ENCODE measurements at places on chromosomes 2 and 18.

- no peaks in the 10 kb centered on the region for H3K27me3 ChIP-seq
- DNase-seq = no peak
- H3K27ac ChIP-seq = no peak overlapping the region
Observed at GRCh38 chr18:55605733-55606338, 17.8 kb upstream of the TCF4 start.

- H3K4me1 ChIP-seq = peaks cover 67% of the 10 kb centered on the region
- H3K36me3 ChIP-seq = no peaks in the 10 kb centered on the region
- H3K27ac ChIP-seq = no peak overlapping the region
- no peak for DNase-seq
- no peak overlapping the region for H3K4me3 ChIP-seq
Observed at GRCh38 chr18:48934415-48934722, 16.4 kb downstream of the SMAD7 start.

DNA sequence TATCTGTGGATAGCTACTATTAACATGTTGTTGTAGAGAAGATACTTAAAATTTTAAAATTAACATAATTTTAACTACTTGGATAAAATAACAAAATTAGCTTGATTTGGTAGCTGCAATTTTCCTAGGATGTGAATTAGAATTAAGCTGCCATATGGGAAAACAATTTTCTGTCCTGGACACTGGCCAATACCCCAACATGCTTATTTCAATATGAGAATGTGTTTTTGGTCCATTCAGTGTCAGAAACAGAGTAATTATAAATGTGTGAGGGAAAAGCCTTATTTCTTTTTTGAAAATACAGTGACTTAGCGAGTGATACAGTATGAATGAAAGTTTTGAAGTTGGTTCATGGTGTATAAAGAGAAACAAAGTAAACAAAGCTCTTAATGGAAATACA, 948.3 kb upstream of the GYPC start:
- no peak overlapping the region for H3K27ac ChIP-seq
- H3K36me3 ChIP-seq = no peaks in the 10 kb centered on the region
- H3K27me3 ChIP-seq = no peaks in the 10 kb centered on the region
- no peak overlapping the region for H3K4me3 ChIP-seq

DNA sequence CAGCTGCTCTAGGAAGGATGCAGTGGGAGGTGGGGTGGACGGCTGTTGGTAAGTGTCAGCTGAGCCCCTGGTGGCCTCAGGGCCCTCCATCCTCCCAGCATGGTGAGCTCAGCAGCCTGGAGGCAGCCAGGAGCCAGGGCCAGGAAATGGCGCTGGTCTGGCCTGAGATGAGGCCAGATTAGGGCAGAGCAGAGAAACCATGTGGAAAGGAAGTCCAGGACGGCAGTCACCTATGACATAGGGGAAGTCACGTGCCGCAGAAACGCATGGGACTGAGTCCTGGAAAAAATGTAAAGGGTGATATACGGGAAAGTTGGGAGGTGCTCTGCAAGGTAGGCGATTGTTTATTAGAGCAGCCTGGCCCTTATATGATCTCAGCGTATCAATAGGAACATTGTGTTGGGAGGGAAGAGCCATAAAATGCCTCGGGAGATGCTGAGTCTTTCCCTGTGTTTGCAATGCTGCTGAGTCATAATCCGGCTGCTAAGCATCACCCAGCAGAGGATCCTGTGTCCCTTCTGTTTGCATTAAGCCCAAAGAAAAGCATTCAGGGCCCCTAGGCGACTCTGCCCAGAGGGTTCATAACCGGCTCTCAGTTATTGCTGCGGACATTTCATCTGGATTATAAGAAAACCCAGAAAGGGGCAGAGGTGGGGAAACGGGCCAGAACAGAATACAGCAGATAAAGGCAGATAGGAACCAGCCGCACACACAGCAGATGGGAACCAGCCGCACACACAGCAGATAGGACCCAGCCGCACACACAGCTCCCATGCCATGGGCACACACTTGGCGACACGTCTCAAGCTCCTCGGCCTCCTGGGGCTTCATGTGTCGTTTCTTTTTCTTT, 30.3 kb upstream of the B3GNT7 start:
- no peak overlapping the region for H3K4me3 ChIP-seq
- no peak for DNase-seq
- H3K27me3 ChIP-seq = no peaks in the 10 kb centered on the region
- no peaks in the 10 kb centered on the region for H3K4me1 ChIP-seq
- no peaks in the 10 kb centered on the region for H3K36me3 ChIP-seq

GRCh38 chr2:161228511-161229240, 68.4 kb downstream of the TANK start:
- peaks cover 48% of the 10 kb centered on the region for H3K36me3 ChIP-seq
- no peaks in the 10 kb centered on the region for H3K4me1 ChIP-seq
- no peaks in the 10 kb centered on the region for H3K27me3 ChIP-seq
- DNase-seq = no peak
- H3K27ac ChIP-seq = no peak overlapping the region
- no peak overlapping the region for H3K4me3 ChIP-seq

- no peak for DNase-seq
- no peaks in the 10 kb centered on the region for H3K36me3 ChIP-seq
- H3K4me1 ChIP-seq = peaks cover 8% of the 10 kb centered on the region
- H3K27me3 ChIP-seq = no peaks in the 10 kb centered on the region
Observed at GRCh38 chr2:33602201-33602830, 3.2 kb upstream of the FAM98A start.

GRCh38 chr2:73291093-73291460, 2.3 kb downstream of the EGR4 start:
- peaks cover 28% of the 10 kb centered on the region for H3K4me1 ChIP-seq
- no peak overlapping the region for H3K27ac ChIP-seq
- H3K27me3 ChIP-seq = peaks cover 43% of the 10 kb centered on the region
- peak overlapping the region; percentile 26 for H3K4me3 ChIP-seq

DNA sequence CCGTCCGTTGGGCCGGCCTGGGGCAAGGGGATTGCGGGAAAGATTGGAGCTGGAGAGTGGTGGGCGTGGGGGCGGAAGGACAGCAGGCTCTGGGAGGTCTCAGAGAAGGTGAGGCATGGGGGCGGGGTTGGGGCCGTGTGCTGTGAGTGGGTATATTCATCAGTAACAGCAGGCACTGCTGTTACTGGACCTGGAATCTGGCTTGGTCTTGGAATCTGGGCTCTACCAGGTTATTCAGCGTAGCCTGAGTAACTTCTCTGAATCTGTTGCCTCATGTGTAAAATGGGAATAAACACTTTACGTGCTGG, 435 bp downstream of the RNF181 start:
- H3K36me3 ChIP-seq = peaks cover 30% of the 10 kb centered on the region
- no peaks in the 10 kb centered on the region for H3K27me3 ChIP-seq
- H3K4me1 ChIP-seq = peaks cover 13% of the 10 kb centered on the region
- DNase-seq = no peak

DNA sequence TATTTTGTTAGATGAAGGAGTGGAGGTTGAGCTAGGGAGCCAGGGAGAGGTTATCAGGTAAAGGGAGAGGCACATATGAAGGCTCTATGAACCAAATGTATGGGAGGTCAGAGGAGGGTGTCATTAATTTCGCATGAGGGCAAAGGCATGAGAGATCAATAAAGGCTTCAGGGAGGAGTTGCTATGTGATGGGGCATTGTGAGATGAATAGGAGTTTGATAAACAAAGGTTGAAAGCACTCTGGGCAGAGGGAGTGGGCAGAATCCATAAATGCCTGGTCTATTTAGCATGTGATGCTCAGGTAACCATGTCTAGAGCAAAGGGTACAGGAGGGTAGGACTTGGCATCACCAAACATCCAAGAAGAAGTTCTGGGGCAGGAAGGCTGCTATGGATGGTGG, 273.4 kb downstream of the HAUS1 start:
- H3K27ac ChIP-seq = no peak overlapping the region
- DNase-seq = no peak
- H3K36me3 ChIP-seq = no peaks in the 10 kb centered on the region
- no peaks in the 10 kb centered on the region for H3K27me3 ChIP-seq

DNA sequence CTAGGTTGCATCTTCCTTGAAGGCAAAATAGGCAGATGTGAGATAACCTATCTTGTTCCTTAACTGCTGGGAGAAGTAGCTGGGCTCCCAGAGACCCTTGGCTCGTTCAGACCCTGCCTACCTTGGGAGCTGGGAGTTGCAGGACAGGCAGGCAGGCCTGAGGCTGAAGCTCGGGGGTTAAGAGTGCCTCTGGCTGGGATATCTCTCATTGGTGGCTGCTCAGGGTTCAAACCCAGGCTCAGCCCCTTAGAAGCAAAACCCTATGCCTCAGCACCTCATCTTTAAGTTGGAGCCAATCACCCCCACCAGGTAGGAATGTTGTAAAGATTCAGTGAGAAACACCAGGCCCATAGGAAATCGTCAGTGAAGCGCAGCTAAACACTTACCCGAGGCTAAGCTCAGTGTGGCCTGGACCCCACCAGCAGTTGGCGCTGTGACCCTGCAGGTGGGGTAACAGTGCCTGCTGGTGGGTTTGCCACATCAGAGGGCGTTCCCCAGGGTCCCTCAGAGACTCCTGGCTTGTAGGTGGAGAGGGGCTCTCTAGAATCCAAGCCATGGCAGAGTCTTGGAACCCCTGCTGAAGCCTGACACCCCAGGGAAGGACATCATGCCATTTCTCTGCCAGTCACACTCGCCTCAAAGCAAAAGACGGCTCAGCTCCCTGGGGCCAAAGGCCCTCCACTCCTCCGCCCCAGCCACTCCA, 54.6 kb upstream of the GPR17 start:
- no peak overlapping the region for H3K27ac ChIP-seq
- no peaks in the 10 kb centered on the region for H3K36me3 ChIP-seq
- H3K4me3 ChIP-seq = no peak overlapping the region
- H3K4me1 ChIP-seq = no peaks in the 10 kb centered on the region
- no peaks in the 10 kb centered on the region for H3K27me3 ChIP-seq

DNA sequence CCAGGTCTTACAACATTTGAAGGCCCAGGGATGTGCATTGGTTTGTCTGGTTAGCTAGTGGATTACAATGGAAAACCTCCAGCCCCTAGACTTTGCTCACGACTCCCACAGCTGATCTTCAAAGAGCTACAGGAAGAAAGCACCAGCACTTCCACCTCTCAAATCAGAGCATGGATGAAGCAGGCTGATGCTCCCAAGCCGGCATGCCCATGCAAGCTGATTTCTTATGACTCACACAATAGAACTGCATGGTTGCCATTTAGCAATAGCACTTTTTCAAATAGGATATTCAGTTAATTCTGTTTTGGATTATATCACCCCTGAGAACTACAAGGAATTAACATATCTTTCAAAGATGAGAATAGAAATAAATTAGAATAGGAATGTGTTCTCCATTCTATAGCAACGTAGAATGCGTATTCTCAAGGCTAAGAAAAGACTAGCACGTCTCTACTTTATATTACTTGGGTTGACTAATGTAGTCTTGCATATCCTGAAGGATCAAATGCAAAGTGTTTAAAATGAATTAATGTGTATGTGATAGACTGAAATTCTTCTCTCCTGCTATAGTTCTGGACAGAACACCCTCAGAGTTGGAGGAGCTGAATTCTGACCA, 292.4 kb downstream of the TRIB2 start:
- no peak for DNase-seq
- no peak overlapping the region for H3K27ac ChIP-seq
- no peak overlapping the region for H3K4me3 ChIP-seq
- no peaks in the 10 kb centered on the region for H3K27me3 ChIP-seq
- no peaks in the 10 kb centered on the region for H3K4me1 ChIP-seq
- H3K36me3 ChIP-seq = no peaks in the 10 kb centered on the region

DNA sequence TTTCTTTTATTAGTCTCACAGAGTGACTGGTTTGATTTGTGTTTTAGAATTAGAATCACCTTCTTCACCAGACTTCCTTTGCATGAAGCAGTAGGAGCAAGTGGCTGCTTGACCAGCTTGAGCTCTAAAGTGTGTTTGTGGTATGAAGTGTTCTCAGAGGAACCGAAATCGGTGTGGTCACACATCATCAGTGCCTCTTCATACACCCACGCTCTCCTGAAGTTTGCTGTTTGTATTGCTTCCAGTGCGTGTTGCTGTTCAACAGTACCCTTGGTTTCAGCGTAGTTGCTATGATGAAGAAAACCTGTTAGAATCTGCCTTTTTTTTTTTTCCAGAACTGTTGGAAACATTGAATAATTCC, 77.9 kb downstream of the LIMS1 start:
- no peaks in the 10 kb centered on the region for H3K27me3 ChIP-seq
- H3K36me3 ChIP-seq = no peaks in the 10 kb centered on the region
- peak overlapping the region; percentile 3 for H3K4me3 ChIP-seq
- DNase-seq = no peak
- peak overlapping the region; percentile 69 for H3K27ac ChIP-seq

DNA sequence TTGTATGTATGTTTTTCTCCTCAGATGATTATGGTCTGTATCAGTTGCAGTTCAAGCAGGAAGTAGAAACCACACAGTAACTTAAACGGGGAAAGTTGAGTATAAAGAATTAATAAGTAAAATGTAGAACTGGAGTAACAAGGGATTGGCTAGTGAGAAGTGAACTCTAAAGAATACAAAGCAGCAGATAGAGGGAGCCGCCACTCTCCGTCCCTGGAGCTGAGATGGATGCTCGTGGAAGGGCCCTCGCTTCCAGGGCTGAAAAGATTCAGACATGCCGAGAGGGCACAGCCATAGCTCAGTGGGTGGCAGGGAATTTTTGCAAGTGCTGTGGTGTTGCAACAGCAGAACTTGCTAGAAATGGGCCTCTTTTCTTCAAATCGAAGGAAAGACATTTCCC, 155.8 kb downstream of the COL6A3 start:
- no peak for DNase-seq
- H3K27me3 ChIP-seq = no peaks in the 10 kb centered on the region
- H3K36me3 ChIP-seq = no peaks in the 10 kb centered on the region
- no peaks in the 10 kb centered on the region for H3K4me1 ChIP-seq
- no peak overlapping the region for H3K27ac ChIP-seq

DNA sequence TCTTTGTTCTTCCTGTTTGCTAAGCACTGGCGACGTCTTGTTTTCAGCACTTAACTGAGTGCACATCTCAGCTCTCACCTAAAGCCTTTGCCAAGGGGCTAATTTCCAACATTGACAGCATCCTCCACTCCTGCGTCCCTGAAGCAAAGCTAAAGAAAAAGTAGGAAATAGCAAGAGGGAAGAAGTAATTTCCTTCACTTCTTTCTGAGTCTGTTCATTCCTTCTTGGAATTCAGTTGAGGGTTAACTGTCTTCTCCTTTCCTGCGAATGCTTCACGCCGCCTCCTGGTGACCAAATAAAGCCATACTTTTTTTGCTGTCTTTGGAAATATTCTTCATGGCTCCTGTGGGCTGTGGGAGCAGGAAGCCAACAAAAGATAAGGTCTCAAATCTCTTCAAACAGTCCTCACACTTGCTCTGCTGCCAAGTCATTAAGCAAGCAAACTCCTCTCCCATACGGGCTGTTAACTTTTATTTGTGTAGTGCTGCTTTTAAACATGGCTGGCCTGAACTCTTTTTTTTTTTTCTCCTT, 100.9 kb downstream of the DPP10 start:
- H3K4me3 ChIP-seq = no peak overlapping the region
- no peaks in the 10 kb centered on the region for H3K4me1 ChIP-seq
- no peaks in the 10 kb centered on the region for H3K27me3 ChIP-seq

All from effector memory CD4-positive, alpha-beta T cell (primary cell).